GM13976 (cell line): ENCODE measurements at places on chromosomes 1 and 21.

GRCh38 chr1:231601824-231602672, 24.5 kb upstream of the DISC1 start:
- no peak for DNase-seq

- no peak for DNase-seq
These were observed 2.1 kb upstream of the SLC44A5 start for GRCh38 chr1:75612976-75613375.

DNA sequence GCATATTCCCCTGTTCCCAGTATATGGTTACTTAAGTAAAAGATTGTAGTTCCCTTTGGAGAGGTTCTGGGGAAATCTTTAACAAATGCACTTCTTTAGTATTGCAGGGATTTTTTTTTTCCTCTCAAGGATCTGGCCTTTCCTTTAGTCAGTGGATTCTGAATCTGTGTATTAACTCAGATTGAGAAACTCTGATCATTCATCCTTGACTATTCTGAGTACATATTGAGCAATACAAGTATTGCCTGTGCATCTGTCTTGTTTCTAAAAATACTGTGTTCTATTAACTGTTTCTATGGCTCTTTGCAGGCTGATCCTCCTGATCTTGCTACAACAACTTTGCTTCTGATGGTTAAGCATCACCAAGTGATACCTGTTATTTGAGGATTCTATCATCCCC, 67.8 kb upstream of the FGGY start:
- no peak for DNase-seq

DNA sequence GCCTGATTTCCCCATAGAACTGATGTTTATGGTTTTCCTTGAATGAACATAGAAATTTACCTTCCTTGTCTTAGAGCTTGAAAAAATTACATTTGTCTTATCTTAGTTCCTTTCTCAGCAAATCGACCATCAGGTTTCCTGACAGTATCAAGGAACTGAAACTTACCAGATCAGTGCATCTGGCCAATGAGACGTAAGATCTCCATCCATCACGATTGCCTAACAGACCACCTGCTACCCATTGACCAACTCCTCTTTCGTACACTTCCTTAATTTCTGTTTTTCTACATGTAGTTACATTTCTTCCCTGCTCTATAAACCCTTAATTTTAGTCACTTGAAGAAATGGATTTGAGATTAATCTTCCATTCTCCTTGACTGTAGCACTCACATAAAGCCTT, 57.4 kb upstream of the TMPRSS15 start:
- DNase-seq, result no peak

- DNase-seq, result no peak
These were observed 5.9 kb downstream of the TBX15 start for GRCh38 chr1:118982266-118982665.

DNA sequence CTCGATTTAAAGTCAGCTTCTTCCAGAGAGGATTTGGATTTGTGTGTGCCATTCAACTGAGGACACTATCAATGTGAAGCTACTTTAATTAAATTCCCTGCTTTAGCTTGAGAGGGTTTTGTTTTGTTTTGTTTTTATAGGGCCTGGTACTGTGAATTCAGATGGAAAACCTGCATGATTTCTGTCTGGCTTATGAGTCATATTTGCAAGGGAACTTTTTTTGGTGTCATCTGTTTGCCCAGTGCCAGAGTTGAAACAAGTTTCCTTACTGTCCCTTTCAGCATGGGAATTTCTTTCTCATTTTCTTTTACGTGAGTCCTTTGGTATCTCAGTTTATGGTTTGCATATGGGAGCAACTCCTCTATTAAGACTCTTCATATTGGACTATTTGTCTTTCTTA, 194.6 kb downstream of the GREM2 start:
- no peak for DNase-seq

DNA sequence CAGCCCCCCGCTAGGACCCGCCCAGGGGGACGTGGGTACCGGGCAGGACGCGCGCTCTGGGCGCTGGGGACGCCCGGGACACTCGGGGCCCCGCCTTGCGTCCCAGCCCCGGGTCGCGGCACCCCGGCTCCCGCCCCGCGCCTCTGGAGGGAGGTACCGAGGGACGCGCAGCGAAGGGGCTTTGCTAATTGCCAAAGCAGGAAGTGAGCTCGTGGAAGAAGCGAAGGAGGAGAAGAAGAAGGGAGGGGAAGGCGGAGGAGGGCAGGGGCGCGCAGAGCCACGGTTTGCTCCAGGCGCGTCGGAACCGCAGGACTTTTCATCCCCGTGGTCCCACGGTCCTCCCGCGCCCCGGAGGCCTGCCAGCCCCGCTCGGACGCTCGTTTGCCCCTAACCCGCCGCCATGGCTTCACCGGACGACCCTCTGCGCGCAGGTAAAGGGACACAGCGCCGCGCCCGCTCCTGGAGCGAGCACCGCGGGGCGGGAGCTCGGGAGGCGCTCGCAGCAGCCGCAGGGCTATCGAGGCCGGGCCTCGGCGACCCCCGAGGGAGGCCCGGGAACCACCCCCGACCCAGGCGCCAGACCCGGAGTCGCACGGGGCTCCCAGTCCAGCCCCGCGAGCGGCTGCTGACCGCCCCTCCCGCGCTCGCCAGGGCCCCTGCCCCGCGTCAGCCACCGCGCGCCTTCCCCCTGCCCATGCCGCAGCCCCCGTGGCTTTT, 1.3 kb downstream of the EDARADD start:
- peak; percentile 75 for DNase-seq

GRCh38 chr1:202798260-202798659, 10.0 kb downstream of the KDM5B start:
- no peak for DNase-seq

- peak; percentile 36 for DNase-seq
These were observed 808 bp downstream of the MAP3K21 start for GRCh38 chr1:233328142-233328921.

GRCh38 chr1:18253093-18253492, 145.5 kb downstream of the IGSF21 start:
- DNase-seq, result no peak
